ENCODE measurements at places on chromosomes 1 and 21.

GRCh38 chr1:66405061-66405460 is 128.9 kb upstream of the SGIP1 start:
- DNase-seq: no peak

GRCh38 chr21:44046734-44047133 is 34.6 kb downstream of the TRAPPC10 start:
- no peak for DNase-seq

GRCh38 chr21:39713905-39714304 is 31.1 kb upstream of the IGSF5 start:
- DNase-seq: no peak

DNA sequence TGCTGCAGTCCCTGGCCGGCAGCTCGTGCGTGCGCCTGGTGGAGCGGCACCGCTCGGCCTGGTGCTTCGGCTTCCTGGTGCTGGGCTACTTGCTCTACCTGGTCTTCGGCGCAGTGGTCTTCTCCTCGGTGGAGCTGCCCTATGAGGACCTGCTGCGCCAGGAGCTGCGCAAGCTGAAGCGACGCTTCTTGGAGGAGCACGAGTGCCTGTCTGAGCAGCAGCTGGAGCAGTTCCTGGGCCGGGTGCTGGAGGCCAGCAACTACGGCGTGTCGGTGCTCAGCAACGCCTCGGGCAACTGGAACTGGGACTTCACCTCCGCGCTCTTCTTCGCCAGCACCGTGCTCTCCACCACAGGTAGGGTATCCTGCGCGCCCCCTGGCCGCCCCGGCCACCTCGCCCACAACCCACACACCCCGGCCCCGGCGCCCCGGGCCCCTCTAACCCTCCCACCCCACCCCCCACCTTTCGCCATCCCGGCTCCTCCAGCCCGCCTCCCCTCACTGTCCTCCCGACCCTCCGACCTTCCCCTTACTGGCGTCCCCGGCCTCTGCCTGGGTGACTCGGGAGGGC is 352 bp downstream of the KCNK1 start:
- peak; percentile 29 for DNase-seq

DNA sequence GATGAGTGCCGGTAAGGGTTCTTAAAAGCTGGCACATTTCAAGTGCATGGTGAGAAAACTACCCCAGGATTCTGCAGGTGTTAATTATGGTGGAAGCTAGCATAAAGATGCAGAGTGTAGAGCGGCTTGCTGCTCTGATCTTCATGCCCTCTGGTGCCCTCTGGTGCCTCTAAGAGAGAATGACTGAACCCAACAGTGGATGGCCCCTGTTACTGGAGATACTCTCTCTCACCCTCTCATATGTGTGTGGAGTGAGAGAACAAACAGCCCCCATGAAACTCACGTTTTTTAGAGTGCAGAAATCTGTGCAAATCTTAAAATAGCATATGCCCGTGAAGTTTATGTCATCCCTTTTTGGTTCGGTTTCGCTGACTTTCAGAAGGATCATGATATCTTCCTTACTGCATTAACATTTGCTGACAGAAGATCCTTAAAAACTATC is 90.0 kb downstream of the GRIK1 start:
- DNase-seq: peak; percentile 52

- no peak for DNase-seq
These were observed 127.4 kb upstream of the DPYD start for GRCh38 chr1:98048244-98048643.

DNA sequence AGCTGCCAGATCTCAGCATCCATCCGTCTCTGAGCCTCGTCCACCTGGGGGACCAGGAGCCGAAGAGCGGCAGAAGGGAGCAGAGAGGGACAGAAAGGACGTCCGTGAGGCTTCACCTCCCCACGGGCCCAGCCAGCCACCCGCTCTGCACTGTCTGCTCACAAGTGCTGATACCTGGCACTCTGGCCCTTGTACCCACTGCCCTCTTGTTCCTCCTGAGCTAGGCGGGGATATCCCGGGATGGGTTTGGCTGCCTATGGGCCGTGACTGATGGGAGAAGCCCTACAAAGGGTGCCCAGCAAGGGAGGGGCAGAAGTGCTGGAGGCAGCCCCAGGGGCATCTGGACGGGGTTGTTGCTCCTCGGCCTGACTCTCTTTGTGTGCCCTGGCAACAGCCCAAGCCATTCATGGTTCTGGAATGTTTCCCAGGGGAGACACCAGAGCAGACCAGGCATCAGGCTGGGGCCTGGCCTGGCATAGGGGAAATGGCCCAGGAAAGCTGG is 57.6 kb downstream of the LDLRAD2 start:
- DNase-seq: peak; percentile 75

DNA sequence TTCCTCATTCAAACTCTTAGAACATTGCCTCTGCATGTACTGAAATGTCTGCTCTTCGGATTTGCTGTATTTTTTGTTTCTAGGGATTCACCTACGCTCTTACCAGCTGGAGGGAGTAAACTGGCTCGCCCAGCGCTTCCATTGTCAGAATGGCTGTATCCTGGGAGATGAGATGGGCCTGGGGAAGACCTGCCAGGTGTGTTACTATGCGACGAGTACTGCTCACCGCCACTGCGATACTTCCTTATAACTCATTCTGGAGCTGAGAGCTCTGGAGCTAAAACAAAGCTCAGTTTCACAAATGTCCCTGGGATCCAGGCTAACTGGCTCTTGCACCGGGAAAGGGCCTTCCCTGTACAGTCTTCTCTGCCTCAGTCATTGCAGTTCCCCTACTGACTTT is 10.1 kb downstream of the CHD1L start:
- DNase-seq: no peak

GRCh38 chr1:105399716-105400115 is 1650.0 kb downstream of the AMY1C start:
- DNase-seq: no peak

GRCh38 chr1:205604825-205605505 is 26.8 kb downstream of the ELK4 start:
- DNase-seq: no peak

- no peak for DNase-seq
These were observed 703 bp downstream of the ERI3 start for GRCh38 chr1:44354268-44354839.

DNA sequence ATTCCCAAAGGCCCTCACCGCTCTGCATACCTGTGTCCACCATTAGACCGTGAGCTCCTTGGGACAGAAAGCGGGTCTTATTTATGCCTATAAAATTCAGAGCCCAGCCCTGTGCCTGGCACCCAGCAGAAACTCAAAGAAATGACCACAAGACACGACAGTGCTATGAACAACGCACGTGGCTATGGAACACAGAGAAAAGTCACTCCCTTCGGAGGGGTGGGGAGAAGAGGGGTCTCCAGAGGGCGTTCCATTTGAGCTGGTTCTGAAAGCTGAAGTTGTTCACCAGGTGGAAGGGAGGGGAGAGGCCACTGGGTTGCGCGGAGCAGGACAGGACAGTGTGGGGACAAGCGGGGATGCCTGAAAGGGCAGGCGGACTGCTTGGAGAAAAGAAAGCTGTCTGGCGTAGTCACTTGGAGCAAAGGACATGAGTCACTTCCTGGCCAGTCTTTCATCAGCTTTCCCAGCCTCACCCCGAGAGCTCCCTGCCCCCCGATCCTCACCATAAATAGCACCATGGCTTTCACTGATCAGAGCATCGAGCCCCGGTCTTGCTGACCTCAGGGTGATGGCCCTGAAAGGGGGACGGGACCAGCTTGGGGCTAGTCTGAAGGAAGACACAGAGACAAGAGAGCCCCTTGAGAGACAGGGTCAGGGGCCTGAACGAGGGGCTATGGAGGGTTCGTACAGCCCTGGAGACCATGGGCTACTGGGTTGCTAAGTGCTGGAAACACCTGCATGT is 28.5 kb downstream of the ECE1 start:
- DNase-seq: peak; percentile 94

- no peak for DNase-seq
These were observed 319.1 kb upstream of the SGIP1 start for GRCh38 chr1:66214901-66215300.

DNA sequence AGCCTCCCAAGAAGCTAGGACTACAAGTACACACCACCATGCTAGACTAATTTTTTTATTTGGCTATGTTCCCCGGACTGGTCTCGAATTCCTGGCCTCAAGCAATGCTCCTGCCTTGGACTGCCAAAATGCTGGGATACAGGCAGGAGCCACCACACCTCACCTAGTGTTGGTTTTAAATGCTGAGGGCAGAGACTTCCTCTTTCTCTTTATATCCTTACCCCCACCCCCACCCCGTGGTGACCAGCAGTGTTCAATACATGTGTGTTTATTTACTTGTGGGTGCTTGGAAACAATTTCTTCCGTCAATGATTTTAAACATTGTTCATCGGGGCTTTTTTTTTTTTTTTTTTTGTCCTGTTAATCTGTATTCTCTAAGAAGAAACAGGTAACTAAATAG is 158.9 kb downstream of the ZBTB18 start:
- no peak for DNase-seq

- no peak for DNase-seq
These were observed 7.4 kb upstream of the MEX3A start for GRCh38 chr1:156089704-156090103.

DNA sequence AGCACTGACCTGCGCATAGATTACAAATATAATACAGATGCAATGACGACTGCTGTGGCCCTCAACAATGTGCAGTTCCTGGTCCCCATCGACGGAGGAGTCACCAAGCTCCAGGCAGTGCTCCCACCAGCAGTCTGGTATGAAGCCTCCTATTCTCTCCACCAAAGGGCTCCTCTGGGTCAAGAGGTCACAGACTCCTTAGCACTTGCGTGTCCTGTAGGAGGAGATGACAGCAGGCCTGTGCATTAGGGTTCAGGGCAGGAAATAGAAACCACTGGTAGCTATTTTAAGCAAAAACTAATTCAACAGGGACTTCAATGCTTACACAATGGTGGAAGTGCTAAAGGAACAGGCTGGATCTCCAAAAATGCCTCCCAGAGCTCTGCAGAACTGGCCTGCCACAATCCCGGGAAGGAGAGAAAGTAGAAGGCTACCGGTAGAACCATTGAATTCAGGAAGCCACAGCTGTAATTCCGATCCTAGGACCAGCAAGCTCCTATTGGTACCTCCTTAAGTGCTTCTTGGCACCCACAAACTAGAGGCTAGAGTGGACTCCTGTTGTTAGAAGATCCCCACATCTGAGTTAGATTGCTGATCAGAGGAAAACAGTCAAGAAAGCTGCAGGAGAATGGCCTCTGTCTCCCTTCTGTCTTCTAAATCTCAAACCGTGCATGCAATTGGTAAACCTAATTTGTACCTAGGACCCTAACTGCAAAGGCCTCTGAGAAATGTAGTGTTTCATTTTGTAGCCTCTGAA is 12.7 kb upstream of the DYNLT5 start:
- no peak for DNase-seq

- no peak for DNase-seq
These were observed 24.0 kb downstream of the ECE1 start for GRCh38 chr1:21266119-21266774.

- DNase-seq: peak; percentile 31
These were observed 630 bp downstream of the ACP6 start for GRCh38 chr1:147669469-147670318.

GRCh38 chr21:26119906-26120305 is 50.7 kb downstream of the APP start:
- no peak for DNase-seq

- no peak for DNase-seq
These were observed 1.2 kb downstream of the ELOVL1 start for GRCh38 chr1:43366601-43367025.

DNA sequence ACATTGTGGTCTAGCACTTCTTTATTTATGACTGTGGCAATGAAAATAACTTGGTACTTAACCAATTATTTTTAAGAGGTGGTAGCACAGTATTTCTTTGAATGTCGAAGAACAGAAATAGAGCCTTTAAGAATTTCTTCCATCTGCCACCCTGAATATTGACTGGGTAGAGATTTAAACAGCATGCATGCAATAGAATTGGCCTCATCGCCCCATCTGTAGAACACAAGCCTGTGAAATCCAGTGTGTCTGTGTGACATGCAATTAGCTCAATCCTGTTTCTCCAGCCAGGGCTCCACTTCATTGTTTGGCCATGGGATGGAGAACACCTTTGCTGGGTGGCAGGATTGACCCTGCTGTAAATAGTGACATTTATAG is 17.1 kb upstream of the KLHDC8A start:
- no peak for DNase-seq

- DNase-seq: no peak
These were observed at the start of gene KCNJ9 for GRCh38 chr1:160081261-160081936. Gene KCNJ9, plus strand, starts transcription at chr1:160081538. Its CDS starts 2,493 bp downstream, at chr1:160084031.

GRCh38 chr1:183226963-183227362 is 40.9 kb downstream of the LAMC2 start:
- DNase-seq: no peak
